ENCODE measurements at places on chromosomes 1 and 21. TPM values are rescaled to one million over a fixed set of nuclear protein-coding genes. Genes with fewer than 3 reads are reported as not detected.

- no peaks in the 10 kb centered on the region for H3K27me3 ChIP-seq
- no peak overlapping the region for H3K4me3 ChIP-seq
- no peaks in the 10 kb centered on the region for H3K4me1 ChIP-seq
- H3K36me3 ChIP-seq: no peaks in the 10 kb centered on the region
- no peak overlapping the region for H3K27ac ChIP-seq
- no peak for DNase-seq
Measured at GRCh38 chr1:227465256-227465655, 98.1 kb upstream of the ZNF678 start.

DNA sequence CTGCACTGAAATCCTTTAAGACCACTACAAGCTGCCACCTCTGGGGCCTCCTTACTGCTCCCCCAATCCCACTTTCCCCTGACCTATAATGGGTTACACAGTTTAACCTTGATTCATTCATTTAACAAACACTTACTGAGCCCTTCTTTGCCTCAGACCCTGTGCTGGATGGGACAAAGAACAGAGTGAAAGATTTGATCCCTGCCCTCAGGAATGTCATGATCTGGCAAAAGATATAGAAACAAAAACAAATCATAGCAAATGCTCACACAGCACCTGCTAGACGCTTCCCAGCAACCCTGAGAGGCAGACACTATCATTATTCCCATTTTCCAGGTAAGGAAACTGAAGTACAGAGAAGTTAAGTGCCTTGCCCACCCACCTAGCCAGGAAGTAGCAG lies 7.0 kb upstream of the AUNIP start:
- peaks cover 11% of the 10 kb centered on the region for H3K36me3 ChIP-seq
- H3K4me1 ChIP-seq: peaks cover 29% of the 10 kb centered on the region
- no peak overlapping the region for H3K4me3 ChIP-seq
- peak overlapping the region; percentile 79 for H3K27ac ChIP-seq

GRCh38 chr1:30169269-30169668 lies 554.1 kb downstream of the MATN1 start:
- H3K27ac ChIP-seq: no peak overlapping the region
- no peaks in the 10 kb centered on the region for H3K36me3 ChIP-seq
- no peaks in the 10 kb centered on the region for H3K4me1 ChIP-seq
- H3K4me3 ChIP-seq: no peak overlapping the region
- H3K27me3 ChIP-seq: no peaks in the 10 kb centered on the region
- DNase-seq: no peak

DNA sequence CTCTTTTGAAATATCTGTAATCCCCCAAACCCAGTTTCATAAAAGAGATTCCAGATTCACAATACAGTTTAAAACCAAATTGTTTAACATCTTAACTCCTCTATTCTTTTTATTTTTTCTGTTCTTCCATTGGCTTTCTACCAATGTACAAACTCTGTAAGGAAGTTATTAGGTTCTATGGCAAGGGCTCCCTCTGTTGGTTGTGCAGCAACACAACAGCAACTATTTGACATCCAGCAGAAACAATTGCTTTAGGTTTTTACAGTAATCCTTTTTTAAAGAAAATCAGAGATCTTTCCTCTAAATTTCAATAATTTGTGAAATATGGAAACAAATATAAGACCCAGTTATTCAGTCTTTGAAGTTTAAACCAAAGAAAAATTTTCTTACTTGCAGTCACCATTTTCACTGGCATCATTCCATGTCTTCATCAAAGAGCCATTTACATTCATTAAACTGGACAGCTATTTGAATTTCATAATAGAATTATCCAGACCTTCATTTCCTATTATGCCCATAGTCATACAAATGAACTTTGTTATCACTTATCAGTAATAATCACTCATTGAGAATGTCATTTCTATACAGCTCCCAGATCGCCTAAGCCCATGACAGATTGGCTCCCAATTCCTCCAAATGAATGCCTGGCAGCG lies 46.5 kb upstream of the RNF11 start:
- peak; percentile 88 for DNase-seq
- no peaks in the 10 kb centered on the region for H3K36me3 ChIP-seq
- H3K4me3 ChIP-seq: no peak overlapping the region
- peaks cover 4% of the 10 kb centered on the region for H3K4me1 ChIP-seq

GRCh38 chr1:27292106-27292505 lies 29.9 kb upstream of the TMEM222 start:
- no peaks in the 10 kb centered on the region for H3K27me3 ChIP-seq
- no peak for DNase-seq
- H3K36me3 ChIP-seq: peaks cover 90% of the 10 kb centered on the region
- no peaks in the 10 kb centered on the region for H3K4me1 ChIP-seq
- no peak overlapping the region for H3K27ac ChIP-seq
- H3K4me3 ChIP-seq: no peak overlapping the region

DNA sequence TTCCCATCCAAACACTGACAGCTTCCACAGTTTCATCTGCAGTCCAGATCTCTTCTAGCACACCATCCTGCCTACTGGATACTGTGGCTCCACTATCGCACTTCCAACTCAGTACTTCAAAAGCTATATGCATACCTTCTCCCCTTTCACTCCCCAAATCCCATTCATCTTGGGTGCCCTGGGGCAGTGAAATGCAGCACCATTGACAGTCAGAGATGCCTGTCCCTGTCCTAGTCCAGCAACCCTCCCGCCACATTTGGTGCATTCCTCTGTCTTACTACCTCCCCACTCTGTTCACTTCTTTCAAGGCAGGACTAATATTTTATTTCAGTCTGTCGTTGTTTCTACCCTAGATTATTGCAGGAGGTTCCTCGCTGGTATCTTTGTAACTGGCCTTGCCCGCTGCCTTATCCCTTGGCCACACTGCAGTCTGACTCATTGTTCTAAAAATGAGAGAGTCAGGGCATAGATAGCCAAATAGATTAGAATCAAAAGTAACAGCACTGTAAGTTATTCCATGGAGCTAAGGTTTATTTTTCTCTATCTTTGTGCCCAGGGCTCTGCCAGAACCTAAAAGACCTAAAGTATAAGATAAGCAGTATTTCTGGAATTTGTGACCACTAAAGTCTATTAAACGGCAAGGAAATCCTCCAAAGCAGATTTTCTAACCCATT lies 96.7 kb downstream of the ESRRG start:
- H3K27ac ChIP-seq: no peak overlapping the region
- H3K4me3 ChIP-seq: no peak overlapping the region
- H3K36me3 ChIP-seq: no peaks in the 10 kb centered on the region
- no peaks in the 10 kb centered on the region for H3K27me3 ChIP-seq
- no peak for DNase-seq

DNA sequence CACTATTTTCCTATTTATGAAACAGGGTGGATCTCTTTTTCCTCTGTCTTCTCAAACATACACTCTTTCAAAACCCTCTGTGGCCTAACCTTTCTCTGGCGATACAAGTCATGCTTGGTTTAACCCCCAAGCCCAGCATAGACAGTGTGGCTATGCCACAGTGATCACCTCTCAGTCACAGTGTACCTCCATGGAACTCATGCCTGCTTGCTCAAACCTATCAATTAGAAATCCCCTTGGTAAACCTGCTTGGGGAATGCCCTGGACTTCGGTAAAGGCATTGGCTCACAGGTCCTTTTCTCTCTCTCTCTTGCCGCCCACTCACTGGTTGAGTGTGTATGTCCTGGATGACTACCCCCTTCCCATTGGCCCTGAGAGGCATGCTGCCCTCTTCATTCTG lies 147.5 kb downstream of the CYYR1 start:
- H3K36me3 ChIP-seq: no peaks in the 10 kb centered on the region
- H3K4me1 ChIP-seq: no peaks in the 10 kb centered on the region
- H3K4me3 ChIP-seq: no peak overlapping the region
- no peak for DNase-seq

NFYC gene
- total RNA-seq: 76.4 TPM

DNA sequence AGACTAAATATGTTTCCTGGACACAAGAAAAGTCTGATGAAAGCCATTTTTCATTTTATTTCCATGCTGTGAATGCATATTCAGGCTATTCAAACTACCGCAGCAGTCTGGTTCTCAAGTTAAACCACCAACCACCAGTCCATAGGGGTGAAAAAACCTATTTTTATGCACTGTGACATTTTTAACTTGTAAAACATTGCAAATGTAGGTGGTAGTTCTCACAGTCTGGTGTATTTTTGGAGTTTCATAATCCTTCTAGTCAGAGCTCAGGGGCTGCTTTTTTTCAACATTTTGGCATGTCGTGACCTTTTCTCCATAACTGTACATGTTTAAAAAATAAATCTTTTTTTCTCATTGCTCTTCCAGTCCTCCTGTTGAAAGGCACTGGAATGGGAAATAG lies 907.6 kb upstream of the ADGRL2 start:
- no peaks in the 10 kb centered on the region for H3K27me3 ChIP-seq
- no peaks in the 10 kb centered on the region for H3K36me3 ChIP-seq
- H3K27ac ChIP-seq: no peak overlapping the region
- no peaks in the 10 kb centered on the region for H3K4me1 ChIP-seq
- peak; percentile 57 for DNase-seq

MYOC gene
- 15.9 TPM for total RNA-seq

LAPTM5 gene
- total RNA-seq: 4.6 TPM

- H3K27me3 ChIP-seq: no peaks in the 10 kb centered on the region
- DNase-seq: no peak
- no peak overlapping the region for H3K4me3 ChIP-seq
Measured at GRCh38 chr1:91864017-91864700, 21.8 kb downstream of the TGFBR3 start.

DNA sequence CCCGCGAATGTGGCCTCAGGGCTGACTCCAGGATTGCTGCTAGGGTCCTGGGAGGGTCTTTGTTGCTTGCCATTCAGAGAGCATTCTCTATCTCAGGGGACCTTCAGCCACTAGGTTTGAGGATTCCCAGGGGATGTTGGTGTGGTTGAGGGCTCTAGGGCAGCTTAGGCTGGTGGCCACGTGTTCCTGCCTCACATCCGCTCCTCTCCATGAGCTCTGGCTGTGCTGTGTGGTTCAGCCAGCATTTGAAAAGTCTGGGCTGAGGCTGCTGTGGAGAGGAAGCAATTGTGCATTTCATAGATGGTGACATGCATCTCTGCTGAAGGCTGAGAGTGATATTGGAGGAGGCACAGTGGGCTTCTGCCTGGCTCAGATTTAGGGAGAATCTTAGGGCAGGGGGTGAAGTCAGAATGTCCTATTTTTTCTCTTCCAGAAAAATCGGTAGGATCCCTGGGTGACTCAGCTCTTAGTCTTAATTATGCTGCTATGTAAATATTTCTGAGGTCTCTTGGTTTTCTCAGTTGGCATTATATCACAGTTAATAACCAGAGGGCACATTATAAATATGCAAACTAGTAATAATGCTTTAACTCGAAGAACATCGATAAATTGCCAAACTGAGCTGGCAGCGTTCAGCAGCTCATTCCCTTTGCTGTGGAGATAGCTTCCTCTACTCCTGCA lies 182.3 kb downstream of the CAMTA1 start:
- no peak overlapping the region for H3K4me3 ChIP-seq
- no peak for DNase-seq
- no peaks in the 10 kb centered on the region for H3K27me3 ChIP-seq

DNA sequence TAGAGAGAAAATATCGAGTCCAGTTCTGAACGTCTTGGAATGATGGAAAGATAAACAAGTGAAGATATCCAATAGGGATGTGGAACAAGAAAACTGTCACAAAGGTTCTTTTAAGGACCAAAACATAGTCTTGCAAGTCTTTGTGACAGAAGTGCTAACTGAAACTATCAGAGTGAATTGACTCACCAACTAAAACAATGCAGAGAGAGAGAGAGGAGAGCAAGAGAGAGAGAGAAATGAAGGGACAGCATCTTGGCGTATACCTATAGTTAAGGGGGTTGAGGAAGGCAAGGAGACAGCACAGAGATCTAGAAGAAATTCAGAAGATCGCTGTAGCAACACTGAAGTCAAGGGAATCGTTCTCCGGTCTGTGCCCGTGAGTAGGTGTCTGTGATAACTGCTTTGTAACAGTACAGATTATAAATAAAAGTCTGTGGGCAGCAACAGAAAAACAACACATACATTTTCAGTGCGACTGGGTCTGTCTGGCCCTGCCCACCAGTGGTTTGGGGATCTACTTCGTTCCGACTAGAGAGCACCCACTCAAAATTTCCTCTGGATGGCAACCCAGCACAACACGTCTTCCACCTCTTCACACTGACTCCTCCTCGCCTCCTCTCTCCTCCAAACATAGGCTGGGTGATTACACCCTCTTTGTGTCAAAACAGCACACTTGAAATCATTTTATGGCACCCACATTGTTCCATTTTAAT lies 4.8 kb upstream of the COA6 start:
- no peaks in the 10 kb centered on the region for H3K36me3 ChIP-seq
- H3K4me3 ChIP-seq: no peak overlapping the region
- no peaks in the 10 kb centered on the region for H3K27me3 ChIP-seq
- no peak overlapping the region for H3K27ac ChIP-seq
- DNase-seq: no peak
- peaks cover 4% of the 10 kb centered on the region for H3K4me1 ChIP-seq

DNA sequence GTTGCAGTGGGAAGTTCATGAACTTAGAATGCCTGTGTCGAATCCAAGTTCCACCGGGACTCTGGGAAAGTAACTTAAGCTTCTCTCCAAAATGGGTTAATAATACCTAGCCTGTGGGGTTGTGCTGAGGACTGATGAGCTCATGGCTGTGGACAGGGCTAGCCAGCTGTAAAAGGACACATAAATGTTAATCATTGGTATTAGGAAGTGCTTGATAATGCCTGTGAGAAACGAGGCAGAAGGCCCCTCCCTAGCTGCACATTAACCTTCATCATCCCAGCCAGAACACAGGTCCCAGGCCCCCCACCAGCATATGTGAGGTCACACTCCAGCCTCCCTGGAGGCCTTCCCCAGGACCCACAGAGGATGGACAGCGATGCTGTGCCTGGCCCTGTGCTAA lies 789 bp upstream of the GJB4 start:
- H3K36me3 ChIP-seq: no peaks in the 10 kb centered on the region
- H3K4me1 ChIP-seq: no peaks in the 10 kb centered on the region
- H3K4me3 ChIP-seq: no peak overlapping the region
- H3K27me3 ChIP-seq: no peaks in the 10 kb centered on the region

DNA sequence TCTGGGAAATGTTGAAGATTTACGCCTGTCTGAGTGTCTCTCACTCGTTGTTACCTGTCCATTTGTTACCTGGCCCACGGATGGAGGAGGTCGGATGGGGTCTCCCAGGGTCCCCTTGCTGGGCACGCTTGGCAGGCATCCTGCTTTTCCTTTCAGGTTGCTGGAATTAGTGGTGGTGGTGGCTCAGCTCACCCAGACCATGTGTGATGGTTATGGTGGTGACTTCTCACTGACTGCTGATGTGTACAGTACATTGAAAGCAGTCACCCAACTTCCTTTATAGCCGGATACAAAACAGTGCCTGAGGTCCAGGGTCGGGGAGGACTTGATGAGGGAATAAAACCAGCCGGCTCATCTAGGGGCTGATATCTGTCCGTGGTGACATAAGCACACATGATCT lies 19.5 kb downstream of the MAPKAPK2 start:
- no peaks in the 10 kb centered on the region for H3K36me3 ChIP-seq
- H3K27ac ChIP-seq: no peak overlapping the region
- H3K4me3 ChIP-seq: no peak overlapping the region

FCRL1 gene
- total RNA-seq: 0.29 TPM

GPATCH3 gene
- total RNA-seq: 10.3 TPM

- H3K4me1 ChIP-seq: no peaks in the 10 kb centered on the region
- H3K36me3 ChIP-seq: no peaks in the 10 kb centered on the region
- no peak for DNase-seq
- no peaks in the 10 kb centered on the region for H3K27me3 ChIP-seq
Measured at GRCh38 chr1:48979940-48980339, 203.2 kb upstream of the BEND5 start.
